ENCODE measurements at places on chromosomes 6 and 20.

DNA sequence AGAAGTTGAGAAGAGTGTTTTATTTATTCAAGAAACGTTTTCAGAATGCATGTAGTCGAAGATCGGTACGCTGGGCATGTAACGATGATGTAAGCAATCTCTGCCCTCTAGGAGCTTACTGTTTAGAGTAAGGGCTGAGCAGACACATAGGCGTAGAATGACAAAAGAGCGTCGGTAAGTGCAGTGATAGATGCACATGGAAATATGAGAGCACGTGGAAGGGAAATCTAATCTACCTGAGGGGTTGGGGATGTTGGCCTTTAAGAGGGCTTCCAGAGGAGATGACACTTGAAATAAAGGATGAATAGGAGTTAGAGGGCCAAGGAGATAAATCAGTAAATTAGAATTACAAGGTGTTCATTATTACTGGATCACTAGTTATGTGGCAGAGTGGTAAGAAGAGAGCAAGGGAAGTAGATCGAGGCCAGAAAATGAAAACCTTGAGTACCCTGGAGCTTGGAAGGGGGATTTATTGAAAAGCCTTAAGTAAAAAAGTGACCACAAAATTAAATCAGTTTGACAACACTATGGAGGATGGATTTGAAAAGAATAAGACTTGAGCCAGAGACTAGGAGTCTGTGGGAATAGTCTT is 782 bp downstream of the TRMT11 start:
- no peaks in the 10 kb centered on the region for H3K36me3 ChIP-seq
- H3K27me3 ChIP-seq = no peaks in the 10 kb centered on the region
- DNase-seq = peak; percentile 49

DNA sequence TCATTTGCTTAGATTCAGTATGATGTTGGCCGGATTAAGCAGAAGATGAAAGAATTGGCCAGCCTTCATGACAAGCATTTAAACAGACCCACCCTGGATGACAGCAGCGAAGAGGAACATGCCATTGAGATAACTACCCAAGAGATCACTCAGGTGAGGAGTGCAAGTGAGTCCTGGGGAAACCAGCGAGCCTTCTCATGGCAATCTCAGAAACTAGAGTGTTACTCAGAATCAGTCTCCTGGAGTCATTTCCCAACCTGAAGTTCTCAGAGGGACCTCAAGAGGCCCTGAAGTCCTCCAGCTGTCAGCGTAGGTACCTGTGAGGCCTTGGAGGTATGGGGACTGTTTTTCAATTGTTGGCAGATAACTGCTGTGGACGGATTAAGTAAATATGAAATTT is 16.9 kb downstream of the STX16 start:
- DNase-seq = no peak
- no peak overlapping the region for H3K4me3 ChIP-seq
- no peaks in the 10 kb centered on the region for H3K4me1 ChIP-seq
- H3K36me3 ChIP-seq = peaks cover 61% of the 10 kb centered on the region
- no peaks in the 10 kb centered on the region for H3K27me3 ChIP-seq

- H3K27ac ChIP-seq = no peak overlapping the region
- no peak for DNase-seq
- H3K4me3 ChIP-seq = no peak overlapping the region
- no peaks in the 10 kb centered on the region for H3K36me3 ChIP-seq
- H3K27me3 ChIP-seq = peaks cover 30% of the 10 kb centered on the region
Observed at GRCh38 chr6:150018846-150019580, 6.3 kb downstream of the RAET1L start.

- no peak overlapping the region for H3K4me3 ChIP-seq
- H3K36me3 ChIP-seq = no peaks in the 10 kb centered on the region
- no peaks in the 10 kb centered on the region for H3K27me3 ChIP-seq
- no peaks in the 10 kb centered on the region for H3K4me1 ChIP-seq
Observed at GRCh38 chr6:101226677-101227135, 166.8 kb upstream of the GRIK2 start.

GRCh38 chr6:164294047-164294784 is 879.7 kb downstream of the QKI start:
- no peak overlapping the region for H3K27ac ChIP-seq
- H3K36me3 ChIP-seq = no peaks in the 10 kb centered on the region
- no peak for DNase-seq
- no peaks in the 10 kb centered on the region for H3K27me3 ChIP-seq
- no peaks in the 10 kb centered on the region for H3K4me1 ChIP-seq

GRCh38 chr20:32037929-32038328 is 14.1 kb upstream of the HCK start:
- H3K36me3 ChIP-seq = no peaks in the 10 kb centered on the region
- H3K4me3 ChIP-seq = no peak overlapping the region

DNA sequence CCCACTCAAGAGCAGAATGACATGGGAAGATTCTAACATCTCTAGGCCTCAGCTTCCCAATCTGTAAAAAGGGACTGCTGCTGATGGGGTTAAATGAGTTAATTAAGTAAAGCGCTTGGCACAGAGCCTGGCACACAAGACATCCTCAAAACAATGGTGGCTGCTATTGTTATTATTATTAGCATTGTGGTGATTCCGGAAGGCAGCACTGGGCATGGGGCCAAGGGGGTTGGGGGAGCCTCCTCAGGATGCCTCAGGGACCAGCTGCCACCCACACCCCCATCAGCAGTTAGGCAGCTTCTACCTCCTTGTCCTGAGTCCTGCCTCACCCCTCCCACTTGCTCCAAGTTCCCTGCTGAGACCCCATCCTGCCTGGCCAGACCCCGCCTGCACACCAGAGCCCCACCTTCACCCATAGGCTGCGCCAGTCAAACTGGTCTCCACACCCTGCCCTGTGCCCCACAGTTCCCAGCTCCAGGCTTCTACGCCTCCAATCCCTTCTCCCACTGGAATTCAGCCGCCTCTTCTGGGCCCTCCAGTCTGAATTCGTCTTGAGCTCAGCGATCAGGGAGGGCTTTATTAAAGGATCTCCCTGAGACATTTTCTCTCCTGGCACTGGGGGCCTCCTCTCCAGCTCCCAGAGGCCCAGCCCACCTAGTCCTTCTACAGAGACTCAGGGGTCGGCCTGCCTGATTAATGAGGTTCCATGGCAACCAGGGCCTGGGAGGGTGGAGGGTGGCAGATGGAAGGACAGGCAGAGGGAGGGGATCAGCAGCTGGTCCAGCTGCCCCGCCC is 1.5 kb downstream of the E2F1 start:
- H3K4me1 ChIP-seq = peaks cover 13% of the 10 kb centered on the region
- peaks cover 4% of the 10 kb centered on the region for H3K36me3 ChIP-seq
- no peak overlapping the region for H3K27ac ChIP-seq
- no peaks in the 10 kb centered on the region for H3K27me3 ChIP-seq
- H3K4me3 ChIP-seq = peak overlapping the region; percentile 67
- no peak for DNase-seq

DNA sequence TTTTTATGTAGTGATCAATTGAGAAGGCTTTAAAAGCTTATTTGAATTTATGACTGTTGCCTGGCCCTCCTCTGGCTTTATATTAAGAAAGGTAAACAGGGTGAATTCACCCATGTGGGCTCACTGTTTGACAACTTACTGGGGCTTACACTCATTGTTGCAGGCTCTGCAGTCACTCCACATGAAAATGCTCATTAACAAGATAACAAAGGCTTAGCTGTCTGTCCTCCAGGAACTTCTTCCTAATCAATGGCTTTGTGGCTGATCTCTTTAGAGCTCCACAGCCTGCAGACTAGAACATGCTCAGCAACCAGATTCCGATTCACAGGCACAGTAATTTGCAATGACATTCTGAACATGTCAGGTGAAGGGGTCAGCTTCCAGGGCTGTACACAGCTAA is 323.2 kb upstream of the MAN1A1 start:
- H3K27ac ChIP-seq = no peak overlapping the region
- H3K4me3 ChIP-seq = no peak overlapping the region
- H3K36me3 ChIP-seq = no peaks in the 10 kb centered on the region
- H3K4me1 ChIP-seq = no peaks in the 10 kb centered on the region
- no peaks in the 10 kb centered on the region for H3K27me3 ChIP-seq
- DNase-seq = no peak

DNA sequence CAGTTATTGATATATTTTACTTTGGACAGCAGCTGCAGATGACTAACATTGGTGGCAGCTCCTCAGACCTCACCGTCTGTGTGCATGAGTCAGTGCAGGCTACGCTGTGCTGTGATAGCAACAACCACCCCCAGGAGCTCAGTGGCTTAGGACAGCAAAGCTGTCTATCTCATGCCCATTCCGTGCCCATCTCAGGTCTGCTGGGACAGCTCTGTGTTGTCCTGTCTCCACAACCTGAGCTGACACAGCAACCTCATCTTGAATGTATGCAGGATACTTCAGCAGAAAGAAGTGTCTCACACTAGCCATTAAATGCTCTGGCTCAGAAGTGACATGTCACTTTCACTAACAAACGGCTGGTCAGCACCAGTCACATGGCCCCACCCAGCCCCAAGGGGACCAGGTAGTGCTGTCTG is 47.7 kb downstream of the BANF2 start:
- no peaks in the 10 kb centered on the region for H3K36me3 ChIP-seq
- no peak overlapping the region for H3K27ac ChIP-seq
- H3K27me3 ChIP-seq = peaks cover 4% of the 10 kb centered on the region
- DNase-seq = peak; percentile 73

GRCh38 chr6:156775717-156776116 is 1.5 kb upstream of the ARID1B start:
- H3K27ac ChIP-seq = peak overlapping the region; percentile 94
- peak overlapping the region; percentile 79 for H3K4me3 ChIP-seq
- peaks cover 7% of the 10 kb centered on the region for H3K36me3 ChIP-seq

DNA sequence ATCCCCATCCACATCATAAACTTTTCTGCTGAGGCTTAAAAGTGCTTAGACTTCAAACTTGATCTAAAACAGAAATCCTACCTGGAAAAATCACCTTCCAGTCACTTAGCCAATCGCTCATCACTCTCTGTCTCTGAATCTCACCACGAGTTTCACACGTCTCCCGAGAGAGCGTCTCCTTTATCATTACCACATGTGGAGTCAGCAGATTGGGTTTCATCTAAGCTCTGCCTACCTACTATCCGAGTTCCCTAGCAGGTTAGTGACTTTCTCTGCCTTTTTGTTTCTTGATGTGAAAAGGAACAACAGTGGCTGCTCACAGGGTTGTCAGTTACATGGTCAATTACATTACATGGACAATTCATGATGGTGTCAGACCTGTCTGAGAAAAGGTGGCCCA is 286.2 kb downstream of the ESR1 start:
- no peak overlapping the region for H3K4me3 ChIP-seq
- H3K4me1 ChIP-seq = peaks cover 61% of the 10 kb centered on the region
- DNase-seq = no peak
- H3K36me3 ChIP-seq = peaks cover 14% of the 10 kb centered on the region

DNA sequence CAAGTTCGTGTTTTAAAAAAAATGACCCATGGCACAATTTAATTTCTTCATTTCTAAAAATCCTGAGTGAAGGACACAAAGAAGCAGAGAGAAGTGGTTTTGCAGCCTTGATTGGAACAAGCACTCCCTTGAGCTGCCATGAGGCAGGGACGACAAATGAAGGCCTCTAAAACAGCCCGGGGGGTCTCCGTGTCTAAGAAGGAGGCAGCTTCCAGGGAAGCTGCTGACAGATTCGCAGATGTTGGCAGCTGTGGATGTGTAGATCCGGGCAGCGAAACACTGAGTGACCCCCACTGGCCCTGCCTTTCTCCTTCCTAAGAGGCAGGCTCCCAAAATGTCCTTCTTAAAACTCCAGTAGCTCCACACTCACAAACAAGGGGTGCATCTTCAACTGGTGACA is 9.6 kb upstream of the LBP start:
- H3K36me3 ChIP-seq = no peaks in the 10 kb centered on the region
- DNase-seq = no peak
- peaks cover 46% of the 10 kb centered on the region for H3K27me3 ChIP-seq
- H3K4me1 ChIP-seq = no peaks in the 10 kb centered on the region
- H3K27ac ChIP-seq = no peak overlapping the region
- no peak overlapping the region for H3K4me3 ChIP-seq

DNA sequence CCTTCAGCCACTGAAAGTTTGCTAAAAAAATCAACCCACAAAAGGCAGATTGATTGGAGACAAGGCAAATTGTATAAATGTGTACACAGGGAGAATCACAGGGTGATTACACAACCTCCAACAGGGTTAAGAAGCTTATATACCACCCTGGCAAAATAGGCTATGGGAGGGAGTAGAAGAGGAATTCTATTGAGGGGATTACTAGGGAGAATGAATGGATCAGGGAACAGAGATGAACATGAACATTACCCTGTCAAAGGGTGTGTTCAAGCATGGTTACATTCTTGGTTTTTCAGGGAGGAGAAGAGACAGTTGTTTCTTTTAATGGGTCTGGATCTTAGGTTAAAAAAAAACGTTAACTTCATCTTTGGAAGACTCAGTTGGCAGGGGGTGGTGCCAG is 5.1 kb upstream of the MRS2 start:
- H3K4me1 ChIP-seq = peaks cover 14% of the 10 kb centered on the region
- H3K27ac ChIP-seq = no peak overlapping the region

DNA sequence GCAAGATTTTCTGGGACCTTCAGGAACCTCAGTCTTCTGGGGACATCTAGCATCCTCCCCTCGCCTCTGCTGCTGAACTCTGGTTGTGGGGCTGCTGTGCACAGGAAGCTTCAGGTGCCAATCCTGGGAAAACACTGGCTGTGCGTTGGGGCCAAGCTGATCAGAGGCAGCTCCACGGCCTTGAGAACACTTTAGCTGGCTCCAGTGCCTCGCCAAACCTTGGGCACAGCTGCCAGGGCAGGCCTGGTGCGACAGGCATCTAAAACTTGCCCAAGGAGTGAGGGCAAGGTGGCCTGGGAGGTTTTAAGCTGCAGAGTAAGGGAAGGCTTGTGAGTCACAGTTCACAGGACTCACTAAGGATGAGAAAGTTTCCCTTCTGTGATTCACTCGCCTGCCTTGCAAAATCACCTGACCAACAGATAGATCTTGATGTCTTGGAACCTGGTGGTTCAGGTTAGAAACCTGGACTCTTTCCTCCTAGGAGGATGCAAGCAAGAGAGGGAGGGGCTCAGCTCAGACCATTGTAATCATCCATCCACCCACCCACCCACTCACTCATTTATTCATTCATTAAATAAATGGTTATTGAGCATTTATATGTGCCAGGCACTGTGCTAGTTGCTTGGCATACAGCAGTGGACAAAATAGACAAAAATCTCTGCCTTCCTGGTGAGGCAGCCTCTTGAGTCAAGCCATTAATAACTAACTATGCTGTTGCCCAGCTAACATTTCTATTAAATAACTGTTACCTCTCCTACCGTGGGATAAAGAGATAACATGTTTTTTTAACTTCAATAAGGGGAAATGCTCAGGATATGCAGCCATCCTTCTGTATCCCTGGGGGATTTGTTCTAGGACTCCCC is 2.5 kb upstream of the SPATS1 start:
- peaks cover 55% of the 10 kb centered on the region for H3K27me3 ChIP-seq
- no peak overlapping the region for H3K4me3 ChIP-seq
- no peak overlapping the region for H3K27ac ChIP-seq
- peak; percentile 66 for DNase-seq
- H3K4me1 ChIP-seq = no peaks in the 10 kb centered on the region
- no peaks in the 10 kb centered on the region for H3K36me3 ChIP-seq

- H3K27me3 ChIP-seq = no peaks in the 10 kb centered on the region
- H3K4me1 ChIP-seq = no peaks in the 10 kb centered on the region
- no peak for DNase-seq
- no peaks in the 10 kb centered on the region for H3K36me3 ChIP-seq
Observed at GRCh38 chr6:55265409-55266114, 61.7 kb upstream of the GFRAL start.

Measured in MCF 10A (cell line).